ENCODE measurements at places on chromosomes 5 and 9. TPM values are rescaled to one million over a fixed set of nuclear protein-coding genes. Genes with fewer than 3 reads are reported as not detected.

DNA sequence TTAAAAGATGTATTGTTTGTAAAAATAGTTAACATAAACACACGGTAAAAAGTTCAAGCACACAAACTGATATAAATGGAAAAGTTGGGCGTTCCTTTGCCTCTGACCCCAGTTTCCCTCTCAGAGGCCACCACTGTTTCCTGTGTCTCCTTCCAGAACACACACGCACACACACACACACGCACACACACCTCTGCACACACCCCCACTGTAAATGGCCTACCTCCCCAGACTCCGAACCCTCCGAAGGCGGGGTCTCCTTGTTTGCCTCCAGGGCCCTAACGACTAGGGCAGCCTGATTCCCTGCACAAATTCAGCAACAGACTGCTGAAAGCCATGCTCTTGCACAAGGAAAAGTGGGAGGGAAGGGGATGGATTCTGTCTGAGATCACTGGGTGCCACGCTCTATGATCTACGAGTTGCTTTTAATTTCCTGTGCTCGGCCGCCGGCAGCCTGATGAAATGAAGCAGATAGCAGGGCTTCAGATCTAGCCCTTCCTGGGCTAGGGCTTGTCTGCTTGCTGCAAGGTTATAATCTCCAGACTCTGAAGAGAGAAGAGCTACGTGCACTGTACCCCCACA is 184.0 kb upstream of the IL12B start:
- no peaks in the 10 kb centered on the region for H3K36me3 ChIP-seq
- H3K4me3 ChIP-seq, result no peak overlapping the region
- H3K4me1 ChIP-seq, result peaks cover 14% of the 10 kb centered on the region
- H3K27me3 ChIP-seq, result no peaks in the 10 kb centered on the region

- H3K4me1 ChIP-seq, result peaks cover 46% of the 10 kb centered on the region
- no peaks in the 10 kb centered on the region for H3K36me3 ChIP-seq
- no peak overlapping the region for H3K4me3 ChIP-seq
- peak overlapping the region; percentile 59 for H3K27ac ChIP-seq
- no peaks in the 10 kb centered on the region for H3K27me3 ChIP-seq
- no peak for DNase-seq
These were observed 13.1 kb downstream of the TRIO start for GRCh38 chr5:14156290-14156649.

Gene CLTA
- 199 TPM for total RNA-seq

GRCh38 chr5:118233606-118234005 is 754.7 kb downstream of the DTWD2 start:
- H3K36me3 ChIP-seq, result no peaks in the 10 kb centered on the region
- DNase-seq, result no peak
- no peak overlapping the region for H3K4me3 ChIP-seq
- no peaks in the 10 kb centered on the region for H3K27me3 ChIP-seq
- H3K27ac ChIP-seq, result no peak overlapping the region
- no peaks in the 10 kb centered on the region for H3K4me1 ChIP-seq
